Fibroblast of lung (primary cell): ENCODE measurements at places on chromosomes 4 and X.

DNA sequence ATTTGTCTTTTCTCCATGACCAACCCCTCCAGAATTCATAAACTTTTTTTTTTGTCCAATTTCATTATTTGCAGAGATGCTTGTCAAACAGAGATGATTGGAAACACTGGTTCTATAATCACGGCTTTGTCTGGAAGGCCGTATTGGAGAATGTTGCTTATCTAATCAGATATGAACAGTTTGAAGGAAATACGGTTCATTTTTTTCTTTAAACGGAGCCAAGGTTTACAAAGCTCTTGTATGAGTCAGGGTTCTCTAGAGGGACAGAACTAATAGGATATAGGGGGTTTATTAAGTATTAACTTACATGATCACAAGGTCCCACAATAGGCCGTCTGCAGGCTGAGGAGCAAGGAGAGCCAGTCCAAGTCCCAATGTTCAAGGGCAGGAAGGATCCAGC lies 1415.8 kb downstream of the C4orf33 start:
- no peak for DNase-seq

DNA sequence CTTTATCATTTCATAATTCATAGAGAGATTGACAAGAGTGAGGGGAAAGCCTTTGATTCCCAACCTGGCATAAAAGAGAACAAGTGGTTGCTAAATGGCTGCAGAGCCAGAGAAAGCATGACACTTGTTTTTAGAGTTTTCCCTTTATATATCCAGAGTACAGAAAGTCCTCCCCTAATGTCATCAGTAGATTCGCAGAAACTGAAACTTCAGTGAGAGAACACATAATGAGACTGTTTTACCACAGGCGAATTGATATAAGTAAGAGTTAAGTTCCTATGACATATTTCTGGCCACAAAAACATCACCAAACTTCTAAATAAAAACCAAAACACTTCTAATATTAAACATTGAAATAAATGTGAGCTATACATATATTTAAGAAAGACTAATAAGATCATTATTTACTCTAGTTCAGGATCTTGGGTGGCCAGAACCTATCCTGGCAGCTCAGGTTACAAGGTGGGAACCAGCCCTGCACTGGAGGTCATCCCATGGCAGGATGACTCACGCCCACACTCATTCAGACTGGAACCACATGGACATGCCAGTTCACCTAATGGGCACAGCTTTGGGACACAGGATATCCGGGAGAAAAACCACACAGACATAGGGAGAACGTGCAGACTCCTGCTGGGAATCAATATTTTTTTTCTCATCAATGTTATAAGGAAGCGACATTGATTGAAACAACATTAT lies 35.5 kb downstream of the NWD2 start:
- DNase-seq, result no peak

GRCh38 chr4:114161809-114162208 lies 182.4 kb upstream of the ARSJ start:
- DNase-seq, result no peak

GRCh38 chr4:79042079-79042674 lies 102.9 kb upstream of the PAQR3 start:
- peak; percentile 16 for DNase-seq

- no peak for DNase-seq
These were observed 13.5 kb downstream of the LIAS start for GRCh38 chr4:39472396-39472795.

DNA sequence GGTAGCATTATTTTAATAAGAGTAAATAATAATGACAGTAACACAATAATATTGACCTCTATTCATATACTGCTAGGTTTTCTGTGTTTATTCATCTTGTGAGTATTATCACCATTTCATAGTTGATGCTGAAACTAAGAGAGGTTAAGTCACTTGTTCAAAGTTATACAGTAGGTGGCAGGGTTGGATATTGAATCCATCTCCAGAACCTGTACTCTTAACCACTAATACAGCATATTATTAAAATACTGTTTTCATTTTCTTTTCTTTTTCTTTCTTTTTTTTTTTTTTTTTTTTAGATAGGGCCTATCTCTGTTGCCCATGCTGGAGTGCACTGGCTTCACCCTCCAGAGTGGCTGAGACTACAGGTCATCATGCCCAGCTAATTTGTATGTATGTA lies 7.1 kb upstream of the ELF2 start:
- DNase-seq, result peak; percentile 37

DNA sequence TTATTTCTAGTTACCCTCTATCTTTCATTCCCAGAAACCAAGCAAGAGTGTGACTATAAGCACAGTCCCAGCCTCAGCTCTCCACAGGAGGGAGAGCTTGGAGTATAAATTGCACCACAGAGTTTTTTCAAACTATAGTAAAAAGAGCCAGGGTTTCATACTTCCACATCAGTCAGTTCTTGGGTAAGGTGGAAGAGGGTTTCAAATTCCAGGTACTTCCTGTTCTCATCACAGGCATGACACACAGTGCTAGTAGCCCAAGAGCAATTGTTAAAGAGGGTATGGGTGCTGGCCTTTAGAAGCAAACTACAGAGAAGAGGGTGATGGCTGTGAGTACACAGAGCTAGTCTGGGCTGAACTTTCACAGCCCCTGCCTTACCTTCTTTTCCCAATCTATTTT lies 5.7 kb upstream of the IL1RAPL1 start:
- DNase-seq, result no peak

DNA sequence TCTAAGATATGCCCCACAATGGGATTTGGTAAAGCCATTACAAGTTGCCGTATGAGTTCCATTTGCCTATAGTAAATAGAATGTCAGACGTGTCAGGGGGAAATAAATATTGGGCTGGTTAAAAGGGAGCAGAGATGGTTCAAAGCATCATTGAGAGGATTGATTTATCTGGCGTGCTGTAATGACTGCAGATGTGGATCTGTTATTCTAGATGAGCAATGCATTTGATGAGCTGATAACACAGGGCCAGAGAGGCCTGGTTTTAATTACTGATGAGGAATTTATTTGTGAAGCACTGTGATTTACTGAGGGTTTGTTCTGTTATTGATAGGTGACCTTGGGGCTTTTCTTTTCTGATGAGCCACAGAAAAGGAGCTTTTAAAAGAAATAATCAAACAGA lies 62.5 kb downstream of the DACH2 start:
- no peak for DNase-seq

GRCh38 chr4:61205066-61205465 lies 4.9 kb downstream of the ADGRL3 start:
- DNase-seq, result no peak

DNA sequence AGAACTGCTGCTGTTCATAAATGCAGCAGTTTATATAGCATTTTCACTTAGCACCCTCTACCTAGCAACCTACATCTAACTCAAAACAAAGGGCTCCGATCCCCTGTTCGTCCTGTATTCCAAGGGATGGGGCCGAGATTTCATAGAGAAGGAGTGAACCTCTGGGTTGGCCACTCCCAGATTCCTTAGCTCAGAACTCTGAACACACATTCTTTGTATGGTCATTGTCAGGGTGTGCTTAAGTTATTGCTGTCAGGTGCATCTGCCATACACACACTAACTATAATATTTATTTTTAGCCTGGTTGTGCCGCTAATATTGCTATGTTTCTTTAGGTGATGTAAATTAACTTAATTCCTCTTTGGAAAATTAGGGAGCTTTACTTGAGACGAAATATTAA lies 47.7 kb upstream of the AADAT start:
- DNase-seq, result no peak

DNA sequence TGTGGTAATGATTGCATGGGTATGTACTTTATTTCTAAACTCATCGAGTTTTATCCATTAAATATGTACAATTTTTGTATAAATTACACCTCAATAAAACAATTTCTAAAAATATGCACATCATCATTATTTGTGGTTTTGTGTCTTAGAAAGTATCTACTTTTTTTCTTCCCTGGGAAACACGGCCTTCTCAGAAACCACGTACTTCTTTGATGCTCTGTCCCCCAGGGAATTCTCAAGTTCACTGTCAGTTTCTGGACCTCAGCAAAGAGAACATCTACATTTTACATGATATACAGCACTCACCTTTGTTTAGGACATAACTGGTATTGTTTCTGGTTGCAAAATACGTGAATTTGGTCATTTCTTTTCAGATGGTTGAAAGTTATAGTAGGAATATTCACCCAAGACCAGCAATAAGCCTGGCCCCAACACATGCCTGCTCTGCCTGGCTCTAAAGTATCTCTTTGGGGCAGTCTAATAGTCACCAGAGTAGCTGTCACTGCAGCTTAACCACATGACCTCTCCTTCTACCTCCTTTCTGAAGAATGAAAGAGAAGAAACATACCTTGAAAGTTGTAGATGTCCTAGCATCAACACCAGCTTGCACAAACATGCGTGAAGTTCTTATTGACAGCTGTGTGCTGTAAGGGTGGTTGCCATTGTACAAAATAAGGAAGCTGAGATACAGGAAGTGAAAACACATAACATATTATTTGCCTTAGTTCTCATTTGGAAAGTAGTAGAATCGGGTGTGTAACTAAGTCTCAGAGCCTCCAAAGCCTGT lies 48.4 kb upstream of the SPANXN4 start:
- no peak for DNase-seq

GRCh38 chr4:7817877-7818398 lies 121.7 kb downstream of the AFAP1 start:
- peak; percentile 47 for DNase-seq

GRCh38 chr4:182906786-182907185 lies 10.4 kb downstream of the DCTD start:
- no peak for DNase-seq

- DNase-seq, result peak; percentile 87
These were observed 167.3 kb downstream of the SLIT2 start for GRCh38 chr4:20418861-20419451.

- DNase-seq, result peak; percentile 15
These were observed 4.8 kb downstream of the CXCL3 start for GRCh38 chr4:74033739-74034138.

- peak; percentile 44 for DNase-seq
These were observed 167.5 kb downstream of the CDS1 start for GRCh38 chr4:84750260-84750959.

- no peak for DNase-seq
These were observed 90.0 kb upstream of the PPP2R3B start for GRCh38 chrX:476724-477075.

- DNase-seq, result no peak
These were observed 2.9 kb upstream of the CFP start for GRCh38 chrX:47632666-47633065.

- no peak for DNase-seq
These were observed 207.0 kb downstream of the IDS start for GRCh38 chrX:149298111-149298510.

GRCh38 chr4:142743121-142743825 lies 102.8 kb downstream of the INPP4B start:
- peak; percentile 39 for DNase-seq

- peak; percentile 48 for DNase-seq
These were observed 9.6 kb downstream of the HAUS7 start for GRCh38 chrX:153460826-153461225.

GRCh38 chr4:83281307-83281706 lies 3.3 kb downstream of the COQ2 start:
- no peak for DNase-seq

- no peak for DNase-seq
These were observed 268.1 kb downstream of the ANK2 start for GRCh38 chr4:113317523-113317922.

- no peak for DNase-seq
These were observed 787 bp upstream of the TET2 start for GRCh38 chr4:105145903-105146275.

GRCh38 chr4:162645381-162645780 lies 481.6 kb upstream of the FSTL5 start:
- DNase-seq, result peak; percentile 16

- no peak for DNase-seq
These were observed 326.1 kb downstream of the SH3BGRL start for GRCh38 chrX:81527881-81528440.

- DNase-seq, result no peak
These were observed 176.9 kb upstream of the DCAF8L1 start for GRCh38 chrX:28158019-28158777.

- no peak for DNase-seq
These were observed 72.1 kb downstream of the HTRA3 start for GRCh38 chr4:8341691-8342090.

GRCh38 chr4:41212616-41213203 lies 1.6 kb downstream of the APBB2 start:
- peak; percentile 81 for DNase-seq

DNA sequence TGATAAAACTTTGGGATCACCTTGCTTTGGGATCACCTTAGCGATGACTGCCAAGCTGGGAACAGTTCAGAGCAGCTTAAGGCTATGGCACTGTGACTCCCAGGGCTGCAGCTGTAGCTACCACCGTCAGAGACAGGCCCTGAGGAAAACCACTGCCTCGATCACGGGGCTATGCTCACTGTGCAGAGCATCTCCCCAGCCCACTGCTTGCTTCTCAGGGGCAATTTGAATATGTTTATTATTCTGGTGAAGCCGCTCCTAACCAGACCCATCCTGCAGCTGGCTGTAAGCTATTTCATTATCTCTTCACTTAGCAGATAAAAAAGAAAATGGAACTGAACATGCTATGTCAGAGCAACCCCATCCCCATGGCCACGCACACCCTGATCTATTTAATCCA lies 328.5 kb downstream of the EVC2 start:
- DNase-seq, result no peak

DNA sequence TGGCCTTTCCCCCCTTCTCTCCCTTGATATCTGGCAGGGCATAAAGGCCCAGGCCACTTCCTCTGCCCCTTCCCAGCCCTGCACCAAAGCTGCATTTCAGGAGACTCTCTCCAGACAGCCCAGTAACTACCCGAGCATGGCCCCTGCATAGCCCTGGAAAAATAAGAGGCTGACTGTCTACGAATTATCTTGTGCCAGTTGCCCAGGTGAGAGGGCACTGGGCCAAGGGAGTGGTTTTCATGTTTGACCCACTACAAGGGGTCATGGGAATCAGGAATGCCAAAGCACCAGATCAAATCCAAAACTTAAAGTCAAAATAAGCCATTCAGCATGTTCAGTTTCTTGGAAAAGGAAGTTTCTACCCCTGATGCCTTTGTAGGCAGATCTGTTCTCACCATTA lies 183.8 kb downstream of the AR start:
- DNase-seq, result no peak

DNA sequence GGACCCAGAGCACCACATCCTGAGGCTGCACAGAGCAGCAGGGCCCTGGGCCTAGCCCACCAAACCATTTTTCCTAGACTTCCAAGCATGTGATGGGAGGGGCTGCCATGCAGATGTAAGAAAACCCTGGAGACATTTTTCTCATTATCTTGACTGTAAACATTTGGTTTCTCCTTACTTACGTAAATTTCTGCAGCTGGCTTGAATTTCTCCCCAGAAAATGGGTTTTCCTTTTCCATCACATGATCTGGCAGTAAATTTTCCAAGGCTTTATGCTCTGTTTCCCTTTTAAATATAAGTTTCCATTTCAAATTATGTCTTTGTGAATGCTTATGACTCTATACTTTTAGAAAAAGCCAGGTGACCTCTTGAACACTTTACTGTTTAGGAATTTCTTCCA lies 945.9 kb upstream of the NDST4 start:
- no peak for DNase-seq

GRCh38 chr4:169758401-169758962 lies 738 bp upstream of the HPF1 start:
- DNase-seq, result no peak

DNA sequence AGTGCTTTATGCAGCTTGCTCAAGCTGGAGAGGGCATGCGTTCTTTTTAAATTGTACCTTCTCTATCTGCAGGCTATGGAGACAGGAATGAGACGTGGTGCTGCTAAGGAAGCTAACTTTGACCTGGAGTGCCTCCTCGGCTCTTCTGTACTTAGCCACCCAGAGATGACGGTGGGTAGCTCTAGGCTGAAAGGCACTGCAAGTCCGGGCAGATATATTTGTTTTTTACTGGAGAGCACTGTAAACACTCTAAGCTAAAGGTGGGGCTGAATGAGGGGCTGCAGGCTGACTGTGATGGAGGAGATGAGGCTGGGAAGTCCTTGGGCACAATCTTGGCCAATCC lies 12.1 kb downstream of the ELF4 start:
- no peak for DNase-seq
